ENCODE measurements at places on chromosomes 7 and 10.

DNA sequence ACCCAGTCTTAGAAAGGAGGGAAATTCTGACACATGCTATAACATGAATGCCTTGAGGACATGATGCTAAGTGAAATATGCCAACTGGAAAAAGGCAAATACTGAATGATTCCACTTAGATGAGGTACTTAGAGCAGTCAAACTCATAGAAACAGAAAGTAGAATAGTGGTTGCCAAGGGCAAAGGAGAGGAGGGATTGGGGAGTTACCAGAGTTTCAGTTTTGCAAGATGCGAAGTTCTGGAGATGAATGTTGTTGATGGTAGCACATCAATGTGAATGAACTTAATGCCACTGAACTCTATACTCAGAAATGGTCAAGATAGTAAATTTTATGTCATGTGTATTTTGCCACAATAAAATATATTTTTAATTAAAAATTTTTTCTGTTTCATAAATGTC lies 38.9 kb downstream of the DRGX start:
- H3K4me3 ChIP-seq, result no peak overlapping the region
- H3K36me3 ChIP-seq, result no peaks in the 10 kb centered on the region
- no peaks in the 10 kb centered on the region for H3K27me3 ChIP-seq
- no peak overlapping the region for H3K27ac ChIP-seq

- no peak overlapping the region for H3K27ac ChIP-seq
Observed at GRCh38 chr10:16271571-16271970, 165.2 kb upstream of the PTER start.

DNA sequence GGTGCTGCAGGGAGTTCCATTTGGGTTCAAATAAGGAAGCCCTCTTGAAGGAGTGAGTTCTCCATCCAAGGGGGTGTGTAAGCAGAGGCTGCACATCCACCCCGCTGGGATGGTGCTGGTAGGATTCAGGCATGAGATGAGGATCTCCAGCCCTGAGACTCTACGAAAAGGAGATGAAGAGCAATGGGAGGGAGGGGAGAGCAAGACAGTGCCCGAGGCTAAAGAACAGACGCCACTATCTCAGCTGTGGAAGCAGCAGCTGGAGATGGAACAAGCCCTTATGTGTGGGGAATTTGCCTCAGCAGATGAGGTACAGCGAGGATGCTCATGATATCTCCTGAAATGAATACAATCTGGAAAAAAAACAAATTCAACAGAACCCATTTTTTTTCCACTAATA lies 28.1 kb upstream of the MYL10 start:
- no peak overlapping the region for H3K4me3 ChIP-seq
- H3K27ac ChIP-seq, result no peak overlapping the region
- no peaks in the 10 kb centered on the region for H3K4me1 ChIP-seq
- no peaks in the 10 kb centered on the region for H3K36me3 ChIP-seq
- H3K27me3 ChIP-seq, result peaks cover 20% of the 10 kb centered on the region

DNA sequence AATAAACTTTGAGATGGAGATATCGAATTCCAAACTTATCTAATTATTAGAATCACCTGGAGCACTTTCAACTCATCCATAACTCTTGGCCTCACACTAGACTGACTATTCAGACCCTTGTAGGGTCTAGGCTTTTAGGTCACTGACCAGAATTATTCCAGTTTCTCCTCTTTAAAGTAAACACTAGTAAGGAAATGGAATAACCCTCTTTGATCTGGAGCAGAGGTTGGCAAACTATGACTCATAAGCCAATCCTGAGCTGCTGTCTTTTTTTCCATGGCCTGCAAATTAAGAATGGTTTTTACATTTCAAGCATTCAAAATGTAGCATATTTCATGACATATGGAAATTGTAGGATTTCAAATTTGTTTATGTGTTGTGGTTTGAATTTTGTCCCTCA lies 1601.9 kb downstream of the REEP3 start:
- no peaks in the 10 kb centered on the region for H3K4me1 ChIP-seq
- H3K36me3 ChIP-seq, result no peaks in the 10 kb centered on the region
- H3K27me3 ChIP-seq, result no peaks in the 10 kb centered on the region
- no peak overlapping the region for H3K4me3 ChIP-seq
- DNase-seq, result no peak

DNA sequence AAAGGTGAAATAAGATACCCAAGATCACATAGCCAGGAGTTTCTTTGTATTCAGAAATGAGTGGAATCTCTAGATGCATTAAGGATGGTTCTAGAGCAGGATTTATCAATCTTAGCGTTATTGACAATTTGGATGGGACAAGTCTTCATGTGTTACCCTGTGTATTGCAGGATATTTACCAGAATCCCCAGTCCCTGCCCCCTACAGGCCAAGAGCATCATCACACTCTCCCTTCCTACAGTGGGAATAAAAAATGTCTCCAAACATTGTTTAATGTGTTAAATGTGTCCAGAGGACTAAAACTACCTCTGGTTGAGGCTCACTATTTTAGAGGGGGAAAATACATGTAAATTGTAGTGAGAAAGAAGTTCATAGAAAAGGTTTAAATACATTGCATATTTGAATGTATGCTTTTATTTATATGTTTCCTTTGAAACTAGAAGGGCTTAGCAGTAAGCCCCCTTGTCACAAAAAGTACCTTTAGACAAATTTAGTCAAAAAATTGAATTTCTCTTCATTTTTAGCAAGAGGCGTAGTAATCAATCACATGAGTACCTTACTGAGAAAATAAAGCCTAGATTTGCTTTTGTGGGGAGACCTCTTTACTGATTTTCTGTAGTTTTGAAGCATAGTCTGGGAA lies 141.2 kb downstream of the MLLT10 start:
- no peak overlapping the region for H3K4me3 ChIP-seq
- H3K4me1 ChIP-seq, result peaks cover 1% of the 10 kb centered on the region
- DNase-seq, result peak; percentile 28

DNA sequence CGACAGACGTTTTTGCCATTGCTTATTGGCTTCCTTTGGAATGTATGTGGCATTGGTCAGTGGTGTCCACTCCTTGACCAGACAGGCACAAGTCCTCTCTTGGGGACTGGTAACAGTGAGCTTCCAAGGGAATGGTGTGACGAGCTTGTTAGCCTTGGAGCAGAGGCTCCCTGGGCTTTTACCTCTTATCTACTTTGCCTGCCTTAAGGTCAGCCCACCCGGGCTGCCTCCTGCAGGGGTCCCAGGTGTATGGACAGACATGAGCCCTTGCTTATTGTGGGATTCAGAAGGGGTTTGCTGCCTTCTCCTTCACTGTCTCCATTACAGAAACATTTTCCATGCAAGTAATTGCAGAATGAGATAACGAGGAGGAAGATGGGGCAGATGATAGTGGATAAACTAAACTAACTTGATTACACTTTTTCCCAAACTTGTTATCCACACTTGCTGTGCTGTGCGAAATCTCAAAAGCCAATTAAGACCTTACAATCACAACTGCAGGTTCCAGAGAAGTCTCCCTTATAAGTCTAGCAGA lies 29.7 kb downstream of the PLPP4 start:
- no peaks in the 10 kb centered on the region for H3K4me1 ChIP-seq
- H3K27ac ChIP-seq, result no peak overlapping the region
- H3K27me3 ChIP-seq, result no peaks in the 10 kb centered on the region

GRCh38 chr7:22860784-22861482 lies 38.3 kb upstream of the TOMM7 start:
- no peak overlapping the region for H3K4me3 ChIP-seq
- DNase-seq, result peak; percentile 28
- H3K36me3 ChIP-seq, result peaks cover 71% of the 10 kb centered on the region
- peak overlapping the region; percentile 13 for H3K27ac ChIP-seq
- H3K27me3 ChIP-seq, result no peaks in the 10 kb centered on the region
- peaks cover 66% of the 10 kb centered on the region for H3K4me1 ChIP-seq

- no peaks in the 10 kb centered on the region for H3K27me3 ChIP-seq
- DNase-seq, result no peak
- H3K36me3 ChIP-seq, result no peaks in the 10 kb centered on the region
- no peaks in the 10 kb centered on the region for H3K4me1 ChIP-seq
- H3K27ac ChIP-seq, result no peak overlapping the region
Observed at GRCh38 chr7:134104166-134104565, 23.0 kb upstream of the LRGUK start.

All from activated naive CD8-positive, alpha-beta T cell treated with anti-CD3 and anti-CD28 coated beads, Interleukin-2, amount 50 U/mL, for 24 hours (primary cell).